Gastrocnemius medialis (tissue), 4 donors: ENCODE measurements at places on chromosomes 1 and 21. TPM values are rescaled to one million over a fixed set of nuclear protein-coding genes. Genes with fewer than 3 reads are reported as not detected.

DNA sequence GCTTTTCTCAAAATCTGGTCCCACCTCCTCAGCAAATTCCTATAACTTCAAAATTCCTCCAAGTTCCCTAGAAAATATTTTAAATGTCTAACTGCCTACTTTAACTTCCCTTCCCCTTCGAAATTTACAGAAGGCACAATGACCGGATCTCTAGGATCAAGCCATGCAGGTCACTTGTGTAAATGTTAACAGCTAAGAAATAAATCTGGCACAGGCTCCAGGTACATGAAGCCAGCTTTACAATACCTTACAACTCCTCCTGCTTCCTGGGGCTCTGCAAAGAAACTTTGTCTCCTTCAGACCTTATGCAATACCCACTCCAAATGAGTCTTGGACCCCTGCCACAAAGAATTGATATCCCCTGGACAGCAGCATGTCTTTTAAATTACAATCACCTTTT is 1164.2 kb downstream of the BRINP3 start:
- DNase-seq, result no peak

The AXDND1 gene
- not detected for total RNA-seq

DNA sequence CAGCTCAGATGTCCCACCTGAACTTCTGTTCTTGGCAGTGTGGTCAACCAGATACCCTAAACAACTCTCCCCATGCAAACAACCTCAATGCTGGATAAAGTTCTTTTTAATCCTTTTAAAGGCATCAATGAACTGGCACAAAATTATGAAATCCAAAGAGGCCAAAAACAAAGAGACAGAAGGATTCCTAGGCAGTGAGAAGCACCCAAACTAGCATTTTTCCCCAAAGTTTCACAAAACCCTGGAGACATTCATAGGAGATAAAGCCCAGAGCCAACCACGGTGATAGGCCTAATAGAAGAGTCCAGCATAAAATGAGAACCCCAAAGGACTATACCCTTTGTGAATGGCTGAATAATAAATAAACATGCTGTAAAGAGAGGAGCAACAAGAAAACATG is 50.7 kb downstream of the MATN1 start:
- no peak for DNase-seq

- DNase-seq, result peak; percentile 76
Measured at GRCh38 chr1:6599141-6599975, 3.3 kb downstream of the KLHL21 start.

GRCh38 chr1:21238141-21238800 is 52.0 kb downstream of the ECE1 start:
- no peak for DNase-seq

DNA sequence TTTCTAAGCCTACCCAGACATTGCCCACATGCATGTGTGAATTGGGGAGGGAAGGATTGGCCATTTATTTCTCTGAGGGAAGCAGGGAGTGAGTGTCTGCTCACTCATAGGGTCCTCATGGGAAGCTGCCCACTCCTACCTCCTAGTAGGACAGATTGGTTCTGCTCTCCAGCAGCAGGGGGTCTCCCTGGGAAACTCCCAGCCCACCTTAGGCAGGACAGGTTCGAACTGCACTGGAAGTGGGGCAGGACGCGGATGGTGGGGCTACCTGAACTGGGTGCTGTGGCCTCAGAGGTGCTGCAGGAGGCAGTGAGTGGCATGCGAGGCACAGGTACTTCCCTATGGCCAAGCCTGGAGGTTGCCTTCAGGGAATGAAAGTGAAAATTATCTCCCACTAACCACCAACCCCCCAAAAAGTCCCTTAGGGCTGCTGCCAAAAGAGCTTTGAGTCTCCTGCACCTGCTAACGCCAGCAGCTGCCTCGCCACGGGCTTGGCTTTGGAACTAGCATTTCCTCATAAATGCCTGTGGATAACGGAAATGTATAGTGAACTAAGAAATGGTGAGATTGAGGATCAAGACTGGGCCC is 157.0 kb upstream of the COA6 start:
- DNase-seq, result no peak

- DNase-seq, result no peak
Measured at GRCh38 chr1:241240069-241240468, 116.9 kb downstream of the RGS7 start.

The IFNAR1 gene
- total RNA-seq, result 9.3 TPM

The OPTC gene
- not detected for total RNA-seq
